ENCODE measurements at places on chromosomes 11 and 22. TPM values are rescaled to one million over a fixed set of nuclear protein-coding genes. Genes with fewer than 3 reads are reported as not detected.

Gene OR51T1
- not detected for total RNA-seq

Gene CD82
- total RNA-seq = 68.2 TPM

DNA sequence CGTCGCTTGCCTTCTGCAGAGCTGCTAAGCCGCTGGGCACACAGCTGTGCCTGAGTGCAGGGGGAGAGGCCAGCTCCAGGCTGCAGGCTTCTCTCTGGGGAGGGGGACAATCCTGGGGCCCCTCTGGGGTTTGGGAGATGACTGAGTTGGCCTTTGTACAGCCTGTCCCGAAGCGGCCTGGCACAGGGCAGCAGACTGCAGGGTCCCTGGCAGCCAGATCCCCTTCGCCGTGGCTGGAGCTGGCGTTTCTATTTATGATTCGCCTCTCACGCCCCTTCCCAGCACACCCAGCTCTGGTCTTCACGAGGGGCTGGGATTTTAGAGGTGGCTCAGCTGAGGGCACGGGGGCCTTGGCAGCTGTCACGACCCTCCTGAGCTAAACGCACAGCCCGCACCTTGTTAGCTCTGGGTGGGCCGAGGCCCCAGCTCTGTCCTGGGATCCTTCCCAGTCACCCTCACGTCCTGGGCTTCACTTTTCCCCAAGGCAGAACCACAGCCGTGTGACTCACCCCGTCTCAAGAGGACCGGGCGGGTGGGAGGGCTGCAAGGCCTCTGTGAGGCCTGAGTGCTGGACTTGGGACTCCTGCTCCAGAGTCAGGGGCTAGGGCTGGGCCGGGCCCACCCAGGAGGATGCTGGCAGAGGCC is 18.4 kb downstream of the OSBPL5 start:
- DNase-seq = no peak

DNA sequence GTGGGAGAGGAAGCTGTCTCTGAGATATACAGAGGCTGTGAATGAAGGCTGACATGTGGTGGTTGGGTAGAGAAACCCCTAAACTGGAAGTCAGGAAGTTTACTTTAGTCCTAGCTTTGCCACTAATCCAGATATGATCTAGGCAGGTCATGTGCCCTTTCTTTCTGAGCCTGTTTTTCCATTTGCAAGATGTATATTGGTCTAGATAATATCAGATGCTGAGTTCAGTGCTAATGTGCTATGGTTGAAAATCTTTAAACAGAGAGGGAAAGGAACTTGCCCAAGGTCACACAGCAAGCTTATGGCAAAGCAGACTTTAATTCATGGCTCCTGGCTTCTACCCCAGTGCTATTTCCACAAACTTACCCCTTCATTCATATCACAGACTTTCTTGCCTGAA is 25.7 kb upstream of the TPBGL start:
- DNase-seq = no peak

- peak; percentile 78 for DNase-seq
Measured at GRCh38 chr22:37636186-37636948, 3.1 kb upstream of the SH3BP1 start.

DNA sequence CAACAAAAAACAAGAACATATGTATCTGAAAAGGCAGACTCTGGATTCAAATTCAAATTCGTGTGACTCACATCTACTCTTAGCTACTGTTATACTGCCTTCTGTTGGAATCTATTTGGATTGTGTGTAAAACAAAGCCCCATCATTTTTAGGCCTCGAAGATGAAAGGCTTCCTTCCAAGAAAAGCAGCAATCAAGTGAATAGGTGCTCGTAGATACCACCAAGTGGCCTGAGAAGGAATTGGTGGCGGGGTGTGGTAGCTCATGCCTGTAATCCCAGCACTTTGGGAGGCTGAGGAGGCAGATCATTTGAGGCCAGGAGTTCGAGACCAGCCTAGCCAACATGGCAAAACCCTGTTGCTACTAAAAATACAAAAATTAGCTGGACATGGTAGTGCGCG is 4.2 kb downstream of the GRAMD1B start:
- peak; percentile 55 for DNase-seq

- DNase-seq = no peak
Measured at GRCh38 chr22:29456211-29456671, 17.9 kb downstream of the RFPL1 start.

Gene TPBGL
- total RNA-seq = not detected

- DNase-seq = no peak
Measured at GRCh38 chr11:11451501-11452005, 98.5 kb upstream of the CSNK2A3 start.

DNA sequence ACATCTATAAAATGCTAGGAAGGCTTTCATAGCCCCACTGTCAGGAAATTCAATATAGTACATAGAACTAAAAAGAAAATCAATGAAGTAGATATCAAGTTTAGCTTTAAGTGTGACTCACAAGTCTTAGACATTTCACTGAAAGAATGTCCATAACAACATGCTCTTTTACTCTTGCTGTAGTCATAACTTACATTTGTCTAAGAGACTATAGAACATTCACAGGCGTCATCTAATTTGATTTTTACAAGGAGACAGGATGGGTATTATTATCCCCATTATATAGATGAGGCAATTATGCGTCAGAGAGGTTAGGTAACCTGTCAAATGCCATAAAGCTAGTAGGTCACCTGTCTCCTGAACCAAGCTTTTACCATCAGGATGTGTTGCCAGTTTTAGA is 36.9 kb downstream of the BDNF start:
- DNase-seq = no peak

Measured in activated CD8-positive, alpha-beta T cell treated with anti-CD3 and anti-CD28 coated beads, Interleukin-2, amount 10 ng/mL, durations not matched to agents 7 days and 5 days (primary cell).